ENCODE measurements at places on chromosomes 16 and 17.

DNA sequence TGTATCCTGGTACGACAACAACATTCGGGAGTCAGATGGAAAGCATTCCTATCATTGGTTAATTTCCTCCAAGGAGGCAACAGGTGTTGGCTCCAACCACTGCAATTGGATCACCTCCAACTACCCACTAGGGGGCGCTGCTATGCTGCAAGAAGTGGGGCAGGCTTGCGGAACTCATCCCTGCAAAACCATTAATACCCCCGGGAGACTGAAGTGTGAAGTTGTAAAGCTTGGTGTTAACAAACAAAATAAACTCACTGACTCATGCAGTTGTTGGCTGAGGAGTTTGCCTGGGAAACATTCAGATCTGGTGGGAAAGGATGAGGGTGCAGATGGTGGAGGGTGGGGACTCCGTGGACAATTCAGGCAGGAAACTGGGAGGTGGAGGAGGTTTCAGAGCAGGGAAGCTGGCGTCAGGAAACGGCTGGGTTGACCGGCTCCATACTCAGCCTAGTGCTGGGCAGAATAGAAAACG is 84.9 kb downstream of the HS3ST2 start:
- peak; percentile 40 for DNase-seq

DNA sequence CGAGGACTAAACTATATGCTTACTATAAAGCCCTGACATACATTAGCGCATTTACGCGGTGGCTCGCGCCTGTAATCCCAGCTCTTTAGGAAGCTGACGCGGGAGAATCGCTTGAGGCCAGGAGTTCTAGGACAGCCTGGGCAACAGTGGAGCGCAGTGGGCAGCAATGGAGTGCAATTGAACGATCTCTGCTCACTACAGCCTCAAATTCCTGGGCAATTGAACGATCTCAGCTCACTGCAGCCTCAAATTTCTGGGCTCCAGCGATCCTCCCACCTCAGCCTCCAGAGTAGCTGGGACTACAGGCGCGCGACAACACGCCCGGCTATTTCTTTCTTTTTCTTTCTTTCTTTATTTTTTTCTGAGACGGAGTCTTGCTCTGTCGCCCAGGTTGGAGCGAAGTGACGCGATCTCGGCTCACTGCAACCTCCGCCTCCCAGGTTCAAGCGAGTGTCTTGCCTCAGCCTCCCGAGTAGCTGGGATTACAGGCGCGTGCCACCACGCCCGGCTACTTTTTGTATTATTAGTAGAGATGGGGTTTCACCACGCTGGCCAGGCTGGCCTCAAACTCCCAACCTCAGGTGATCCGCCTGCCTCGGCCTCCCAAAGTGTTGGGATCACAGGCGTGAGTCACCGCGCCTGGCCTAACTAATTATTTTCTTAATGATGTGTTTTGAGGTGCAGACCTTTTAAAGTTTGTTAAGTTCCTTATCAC is 506 bp upstream of the COG7 start:
- no peak for DNase-seq

DNA sequence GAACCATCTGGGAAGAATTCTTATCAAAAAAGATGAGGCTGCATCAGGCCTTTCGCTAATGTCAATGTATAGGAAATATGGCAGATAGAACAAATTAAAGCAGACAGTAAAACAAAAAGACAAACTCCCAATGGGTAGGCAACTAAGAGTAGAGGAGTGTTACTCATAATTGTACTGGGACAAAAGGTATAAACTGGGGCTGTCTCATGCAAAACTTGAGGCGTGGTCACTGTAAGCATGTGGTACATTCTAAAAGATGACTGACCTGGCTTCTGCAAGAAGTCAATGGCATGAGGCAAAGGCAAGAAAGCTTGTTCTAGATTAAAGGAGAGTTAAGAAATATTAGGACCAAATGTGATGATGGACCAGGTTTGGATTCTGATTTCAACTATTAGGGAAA is 26.7 kb downstream of the SMIM36 start:
- DNase-seq: no peak

DNA sequence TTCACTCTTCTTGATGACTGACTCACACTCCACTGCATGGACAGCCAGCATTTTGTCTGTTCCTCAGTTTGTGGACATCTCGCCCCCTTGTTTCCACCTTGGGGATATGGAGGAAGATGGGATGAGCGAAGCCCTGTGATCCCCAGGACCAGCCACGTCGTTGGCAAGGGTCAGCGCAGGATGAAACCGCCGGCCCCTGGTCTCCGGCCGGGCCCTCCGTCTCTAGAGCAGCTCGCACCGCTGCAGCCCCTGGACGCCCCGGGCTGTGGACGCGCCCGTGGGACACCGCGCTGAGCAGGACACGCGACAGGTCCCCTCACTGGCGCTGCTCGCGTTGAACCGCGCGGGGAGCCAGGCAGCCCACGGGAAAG is 604 bp upstream of the ZC3H18 start:
- no peak for DNase-seq

GRCh38 chr17:37239690-37240334 is 136.0 kb upstream of the C17orf78 start:
- no peak for DNase-seq

- no peak for DNase-seq
These were observed 4.1 kb downstream of the SLFN12 start for GRCh38 chr17:35428229-35428628.

GRCh38 chr17:63954402-63955063 is 18.2 kb downstream of the SCN4A start:
- DNase-seq: no peak

- no peak for DNase-seq
These were observed 50.6 kb downstream of the LMF1 start for GRCh38 chr16:920051-920681.

DNA sequence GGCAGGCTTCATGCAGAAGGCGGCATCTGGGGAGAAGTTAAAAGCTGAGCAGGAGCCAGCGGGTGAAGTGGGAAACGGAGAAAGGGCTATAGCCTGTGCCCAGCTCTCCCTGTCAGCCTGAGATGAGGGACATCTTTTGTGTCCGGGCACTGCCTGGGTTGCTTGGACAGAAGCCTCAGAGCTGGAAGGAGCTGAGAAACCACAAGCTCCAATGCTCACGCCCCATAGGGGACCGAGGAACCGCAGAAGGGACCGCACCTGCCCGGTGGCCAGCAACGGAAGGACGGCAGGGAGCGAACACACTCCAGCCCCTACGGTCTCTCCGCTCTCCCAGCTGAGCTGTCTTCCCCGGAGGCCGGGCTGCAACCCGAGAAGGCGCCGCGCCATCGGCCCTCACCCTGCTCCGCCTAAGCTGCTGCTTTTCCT is 175.8 kb downstream of the NPIPB11 start:
- no peak for DNase-seq

- no peak for DNase-seq
These were observed 5.0 kb upstream of the CCL4L2 start for GRCh38 chr17:36205637-36206485.
